ENCODE measurements at places on chromosomes 4 and X.

GRCh38 chrX:47915886-47916493, 79.3 kb downstream of the ZNF81 start:
- no peak for DNase-seq

DNA sequence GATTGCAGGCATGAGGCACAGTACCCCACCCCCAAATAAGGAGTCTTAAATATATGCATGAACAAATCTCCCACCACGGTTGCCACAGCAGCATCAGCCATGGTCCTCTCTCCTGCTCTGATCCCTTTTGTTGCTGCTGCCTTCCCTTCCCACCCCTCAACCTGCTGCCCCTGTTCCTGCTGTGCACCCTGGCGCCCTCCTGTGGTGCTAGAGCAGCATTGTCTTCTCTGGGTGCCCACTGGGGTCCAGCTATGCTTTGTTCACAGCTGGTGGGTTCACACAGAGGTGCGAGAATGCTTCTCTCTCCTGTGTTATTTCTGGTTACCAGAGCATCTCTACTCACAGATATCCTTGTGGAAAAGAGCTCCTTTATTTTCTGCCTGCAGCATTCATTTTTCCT, 116.2 kb downstream of the GATB start:
- DNase-seq = no peak

- no peak for DNase-seq
Measured at GRCh38 chrX:109714340-109714958, 18.6 kb downstream of the ACSL4 start.

- DNase-seq = no peak
Measured at GRCh38 chrX:119942173-119942819, 1.3 kb downstream of the NKAP start.

- no peak for DNase-seq
Measured at GRCh38 chrX:150405006-150405405, 41.9 kb downstream of the MAMLD1 start.

- no peak for DNase-seq
Measured at GRCh38 chrX:23788521-23788920, 5.5 kb downstream of the SAT1 start.

- DNase-seq = no peak
Measured at GRCh38 chrX:118631586-118631985, 95.8 kb upstream of the IL13RA1 start.

DNA sequence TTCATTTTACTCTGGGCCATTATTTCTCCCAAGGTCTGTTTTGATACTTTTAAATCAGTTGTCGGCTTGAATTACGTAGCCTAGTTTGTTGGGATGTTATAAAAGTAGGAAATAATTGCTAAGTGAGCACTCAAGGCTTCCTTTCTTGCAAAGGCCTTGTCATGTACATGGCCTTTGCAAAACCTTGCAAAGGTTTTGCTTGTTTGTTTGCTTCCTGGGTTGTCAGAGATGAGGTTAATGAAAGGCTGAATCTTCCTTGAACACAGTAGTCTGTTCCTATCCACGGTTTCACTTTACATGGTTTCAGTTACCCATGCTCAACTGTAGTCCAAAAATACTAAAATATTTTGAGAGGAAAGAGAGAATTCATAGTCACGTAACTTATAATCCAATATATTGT, 113.5 kb downstream of the NAA11 start:
- no peak for DNase-seq

GRCh38 chr4:11421116-11421515, 7.6 kb downstream of the HS3ST1 start:
- DNase-seq = no peak

DNA sequence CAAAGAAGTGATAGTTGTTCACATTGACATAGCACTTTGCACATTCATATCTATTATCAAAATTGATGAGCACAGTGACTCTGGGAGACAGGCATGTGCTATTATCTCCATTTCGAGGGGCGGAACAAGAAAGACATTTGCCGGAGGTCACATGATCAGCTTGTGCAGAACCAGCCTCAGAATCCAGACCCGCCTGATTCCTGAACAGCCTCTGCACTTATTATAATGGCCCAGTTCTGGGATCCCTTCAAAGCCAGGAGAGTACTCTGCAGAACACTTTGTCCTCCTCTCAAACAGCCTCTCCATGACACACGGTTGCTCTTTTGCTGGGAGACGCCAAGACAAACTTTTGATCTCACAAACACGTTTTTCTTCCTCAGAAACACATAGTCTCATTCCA, 48.4 kb downstream of the RWDD4 start:
- no peak for DNase-seq

DNA sequence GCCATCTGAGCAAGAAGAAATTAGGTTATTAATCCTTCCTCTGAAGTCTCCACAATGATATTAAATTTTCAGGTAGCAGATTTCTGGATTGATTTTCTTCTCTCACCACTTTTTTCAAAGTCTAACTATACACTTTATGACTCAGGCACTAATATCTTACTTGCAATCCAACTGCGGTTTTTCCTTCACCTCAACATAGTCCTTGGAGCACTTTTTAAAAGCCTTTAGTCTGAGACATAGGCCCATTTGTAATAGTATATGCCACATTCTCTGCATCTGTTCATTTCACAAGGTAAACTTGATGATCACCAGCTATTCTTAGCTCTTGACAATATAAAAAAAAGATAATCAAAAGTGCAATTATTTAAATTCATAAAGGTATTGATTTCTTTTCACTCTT, 55.9 kb upstream of the EDNRA start:
- DNase-seq = no peak

DNA sequence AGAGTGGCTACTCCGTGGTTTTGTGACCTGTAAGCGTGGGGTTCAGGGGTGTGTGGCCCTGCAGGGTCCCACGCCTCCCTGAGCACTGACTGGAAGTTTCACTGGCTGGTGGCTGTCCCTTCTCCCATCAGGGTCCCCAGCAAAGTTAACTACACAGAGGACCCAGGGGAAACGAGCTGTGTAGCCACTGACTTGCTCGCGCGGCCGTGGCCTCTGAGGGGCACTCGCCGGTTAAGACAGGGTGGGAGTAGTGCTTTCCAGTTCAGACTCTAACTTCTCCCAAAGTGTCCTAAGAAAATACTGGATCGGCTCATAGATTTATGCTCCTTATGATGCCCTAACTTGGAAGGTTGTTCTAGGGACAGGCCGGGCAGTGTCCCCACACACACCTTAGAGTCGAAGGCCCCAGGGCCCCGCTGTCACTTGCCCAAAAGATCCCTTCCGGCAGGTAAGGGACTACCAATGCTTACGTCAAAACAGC, 28.2 kb downstream of the NELFA start:
- no peak for DNase-seq

DNA sequence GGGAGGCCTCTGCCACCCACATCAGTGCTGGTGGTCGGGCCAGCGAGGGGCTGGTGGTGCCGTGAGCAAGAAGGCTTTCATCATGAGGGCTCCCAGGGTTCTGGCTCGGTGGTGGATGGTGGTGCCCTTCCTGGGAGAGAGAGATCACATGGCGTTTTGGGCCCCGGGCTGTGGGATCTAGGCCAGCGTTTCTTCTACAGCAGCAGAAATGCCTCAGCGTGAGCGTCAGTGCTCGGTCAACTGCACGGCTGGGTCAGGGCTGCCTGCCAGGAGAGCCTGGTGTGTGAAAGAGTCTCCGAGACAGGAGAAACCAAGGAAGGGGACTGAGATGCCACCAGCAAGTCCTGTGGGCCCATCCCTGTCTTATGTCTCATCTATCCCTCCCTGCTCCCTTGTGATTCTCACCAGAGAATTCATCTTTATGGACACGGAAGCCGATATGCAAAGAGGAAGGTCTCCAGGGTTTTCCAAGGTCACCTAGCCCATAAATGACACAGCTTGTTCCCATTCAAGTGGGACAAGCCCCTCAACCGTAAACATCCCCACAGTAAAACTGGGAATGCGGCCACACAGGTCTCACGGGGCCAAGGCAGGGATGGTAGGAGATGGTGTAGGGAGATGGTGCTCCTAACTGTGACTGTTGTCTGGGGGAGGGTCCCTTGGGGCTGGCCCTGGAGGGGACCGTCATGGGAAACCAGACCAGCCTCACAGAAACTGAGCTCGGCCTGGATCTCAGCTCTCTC, 99.2 kb downstream of the SORCS2 start:
- DNase-seq = no peak

DNA sequence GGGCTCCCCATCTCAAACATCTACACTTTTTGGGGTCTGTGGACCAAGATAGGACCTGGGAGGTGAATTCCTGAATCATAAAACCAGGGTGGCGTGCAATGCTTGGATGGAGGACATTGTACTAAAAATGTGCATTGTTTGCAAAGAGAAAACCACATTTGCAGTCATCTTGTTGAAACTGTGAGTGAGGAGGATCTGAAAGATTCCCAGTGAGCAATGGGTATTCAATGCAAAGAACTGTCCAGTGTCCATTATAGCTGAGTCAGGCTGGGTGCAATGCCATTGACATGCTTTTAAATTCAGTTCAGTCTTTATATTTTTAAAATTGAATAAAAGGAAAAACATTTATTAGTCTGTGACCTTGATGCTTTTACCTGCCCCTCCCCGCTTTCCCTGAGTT, 215.7 kb downstream of the STK32B start:
- DNase-seq = no peak

GRCh38 chr4:165207016-165207430, 338 bp upstream of the KLHL2 start:
- DNase-seq = no peak

DNA sequence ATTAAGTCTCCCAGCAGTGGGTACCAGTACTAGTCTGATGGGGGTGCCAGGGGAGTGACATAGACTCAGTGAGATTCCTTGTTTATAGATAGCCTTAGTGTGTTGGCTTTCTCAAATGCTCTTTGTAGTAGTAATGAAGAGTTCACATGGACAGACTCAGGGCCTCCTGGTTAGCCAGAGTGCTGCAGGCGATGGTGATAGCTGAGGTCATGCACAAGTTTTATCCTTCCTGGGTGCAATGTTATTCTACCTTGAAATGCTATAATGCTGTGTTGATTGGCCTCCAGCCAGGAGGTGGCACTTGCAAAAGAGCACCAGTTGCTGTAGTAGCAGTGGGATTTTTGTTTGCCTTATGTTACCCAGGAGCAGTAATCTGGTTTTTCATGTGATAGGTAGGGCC, 35.5 kb upstream of the ADH4 start:
- DNase-seq = no peak

- no peak for DNase-seq
Measured at GRCh38 chrX:138740341-138740740, 28.8 kb upstream of the FGF13 start.

GRCh38 chr4:83178029-83178428, 63.5 kb upstream of the PLAC8 start:
- DNase-seq = no peak

DNA sequence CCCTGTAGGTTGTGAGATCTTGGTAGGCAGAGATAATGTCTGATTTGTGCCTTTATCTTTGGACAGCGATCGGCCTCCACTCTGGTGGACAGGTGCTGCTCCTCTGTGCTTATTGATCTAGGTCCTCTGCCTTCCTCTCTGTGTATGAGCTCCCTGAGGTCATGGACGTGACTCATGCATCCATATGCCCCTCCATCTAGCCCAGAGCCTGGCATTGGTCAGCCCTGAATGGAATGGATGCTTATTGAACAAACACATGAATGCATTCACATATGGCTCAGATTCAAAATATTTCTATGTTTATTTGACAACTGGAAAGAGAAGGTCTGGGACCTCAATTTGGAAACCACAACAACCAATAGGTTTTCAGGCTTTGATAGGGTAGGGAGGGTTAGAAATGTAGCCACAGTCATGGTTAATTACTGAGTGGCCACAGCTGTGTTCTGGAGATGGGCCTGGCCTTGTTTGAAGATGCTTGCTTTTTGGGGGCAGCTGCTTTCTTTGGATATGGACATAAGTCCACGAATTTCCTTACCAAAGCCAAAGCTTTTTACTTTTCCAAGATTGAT, 76.2 kb downstream of the SEL1L3 start:
- no peak for DNase-seq

- DNase-seq = no peak
Measured at GRCh38 chrX:132333351-132333750, 114.1 kb upstream of the RAP2C start.

DNA sequence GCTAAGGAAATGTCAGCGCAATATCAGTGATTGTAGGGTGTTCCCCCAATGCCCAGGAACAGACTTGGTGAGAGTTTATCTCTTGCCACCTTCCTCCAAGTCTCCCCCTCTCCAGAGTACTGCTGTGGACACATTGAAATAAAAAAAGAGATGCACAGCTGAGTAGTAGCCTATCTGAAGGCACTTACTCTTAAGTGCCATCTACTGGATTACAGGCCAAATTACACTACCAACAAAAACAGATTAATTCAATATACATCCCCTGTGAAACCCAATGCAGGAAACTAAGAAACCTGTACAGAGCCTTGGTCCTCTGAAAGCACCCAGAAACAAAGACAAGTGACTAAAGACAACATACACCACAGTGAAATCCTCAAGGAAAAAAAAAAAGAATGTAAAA, 460.3 kb downstream of the ZIC3 start:
- no peak for DNase-seq

DNA sequence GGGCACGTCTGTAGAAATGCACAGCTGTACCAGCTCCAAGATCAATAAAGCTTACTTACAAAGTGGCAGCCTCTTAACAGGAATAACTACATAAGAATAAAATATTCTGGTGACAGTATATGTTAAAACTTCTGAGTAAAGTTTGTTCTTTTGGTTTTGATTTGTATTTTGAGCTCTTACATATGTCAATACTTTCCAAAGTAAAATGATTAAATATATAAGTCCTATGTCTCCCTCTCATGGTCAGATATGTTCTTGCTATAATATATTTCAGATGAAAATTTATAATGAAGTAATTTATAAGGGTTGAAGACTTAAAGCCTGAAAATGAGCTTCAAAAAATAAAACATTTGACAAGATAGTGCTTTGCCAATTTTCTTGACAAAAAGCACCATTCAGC, 254.4 kb downstream of the NPFFR2 start:
- no peak for DNase-seq

GRCh38 chr4:21248331-21248730, 548.1 kb downstream of the PACRGL start:
- DNase-seq = no peak

- no peak for DNase-seq
Measured at GRCh38 chrX:139811942-139812629, 104.1 kb upstream of the MCF2 start.

- DNase-seq = no peak
Measured at GRCh38 chrX:82666355-82666754, 841.7 kb upstream of the POU3F4 start.

- no peak for DNase-seq
Measured at GRCh38 chrX:23822841-23823240, 39.9 kb downstream of the SAT1 start.

GRCh38 chr4:168908093-168908492, 102.0 kb downstream of the CBR4 start:
- no peak for DNase-seq

Measured in CD4-positive, alpha-beta T cell treated with Interleukin-10 for 1 hour (primary cell).